ENCODE measurements at places on chromosomes 2 and 18.

DNA sequence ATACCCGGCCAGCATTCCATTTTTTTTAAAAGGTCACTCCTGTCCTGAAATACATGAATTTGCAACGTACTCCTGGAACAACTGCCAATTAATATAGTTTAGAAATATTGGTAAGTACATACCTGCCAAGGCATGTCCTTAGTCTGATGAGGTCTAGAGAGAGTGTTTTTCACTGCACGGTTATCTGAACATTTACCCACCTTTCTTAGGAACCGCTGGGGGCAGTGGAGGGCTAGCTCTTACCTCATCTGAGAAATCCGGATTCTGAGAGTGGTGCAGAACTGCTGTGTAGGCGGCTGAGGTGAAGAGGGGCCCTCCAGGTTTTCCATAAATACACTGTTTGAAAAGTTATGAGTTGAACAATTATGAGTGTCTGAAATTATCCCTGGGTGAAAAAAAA is 133.1 kb upstream of the CCDC195 start:
- DNase-seq = peak; percentile 4

GRCh38 chr2:204027091-204027490 is 90.5 kb downstream of the ICOS start:
- no peak for DNase-seq

DNA sequence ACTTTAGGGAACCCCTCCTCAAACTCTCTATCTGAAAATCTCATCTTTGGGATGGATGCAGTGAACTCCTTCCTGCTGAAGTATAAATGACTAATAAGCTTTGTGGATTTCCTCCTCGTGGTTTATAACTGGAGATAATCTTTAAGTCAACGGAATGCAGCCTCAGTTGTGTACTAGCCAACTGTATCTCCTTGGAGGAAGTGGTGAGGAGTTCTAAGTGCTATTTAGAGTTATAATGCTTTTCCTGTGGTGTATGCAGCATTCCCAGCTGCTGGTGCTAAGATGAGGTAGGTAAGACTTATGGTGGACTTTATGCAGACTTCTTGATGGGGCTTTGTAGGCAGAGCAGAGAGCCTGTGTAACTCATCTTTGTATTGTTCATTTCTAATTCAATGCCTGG is 90.9 kb downstream of the LYPD6B start:
- DNase-seq = no peak

DNA sequence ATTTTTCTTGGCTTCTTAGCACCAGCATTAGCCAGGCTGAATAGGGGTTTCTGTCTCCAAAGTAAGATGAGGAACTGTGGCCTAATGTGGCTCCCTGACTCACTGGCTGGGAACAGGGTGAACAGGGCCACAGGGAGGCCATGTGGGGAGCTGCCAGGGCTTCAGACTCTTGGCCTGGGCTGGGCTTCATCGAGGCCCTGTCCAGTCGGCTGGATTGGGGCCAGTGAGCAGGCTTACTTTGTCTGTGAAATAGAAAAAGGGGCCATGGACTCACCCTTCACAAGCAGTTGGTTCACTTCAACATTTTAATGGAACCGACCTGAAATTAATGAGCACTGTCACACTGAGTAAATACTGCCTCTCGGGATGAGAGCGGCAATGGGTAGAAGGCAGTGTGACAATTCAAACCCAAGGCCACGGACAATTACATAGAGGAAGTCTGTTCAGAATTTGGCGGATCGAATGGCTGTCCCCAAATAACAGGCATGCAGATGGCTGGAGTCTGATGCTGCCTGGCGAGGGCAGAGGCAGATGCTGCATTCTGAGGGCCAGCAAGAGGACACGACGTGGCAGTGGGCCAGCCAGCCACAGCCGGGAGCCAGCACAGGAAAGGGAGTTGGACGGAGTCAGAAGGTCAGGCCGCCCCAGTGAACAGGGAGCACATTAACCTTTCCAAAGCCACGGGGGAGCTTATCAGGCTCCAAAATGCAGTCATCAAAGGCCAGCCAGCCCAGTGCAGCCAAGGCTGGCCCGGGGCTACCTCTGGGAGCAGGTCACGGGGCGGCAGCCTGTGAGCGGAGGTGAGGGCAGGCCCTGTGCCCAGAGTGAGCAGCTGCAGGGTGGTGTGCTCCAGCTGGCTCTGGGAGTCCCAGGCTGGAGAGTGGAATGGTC is 146.6 kb upstream of the REV1 start:
- DNase-seq = no peak

DNA sequence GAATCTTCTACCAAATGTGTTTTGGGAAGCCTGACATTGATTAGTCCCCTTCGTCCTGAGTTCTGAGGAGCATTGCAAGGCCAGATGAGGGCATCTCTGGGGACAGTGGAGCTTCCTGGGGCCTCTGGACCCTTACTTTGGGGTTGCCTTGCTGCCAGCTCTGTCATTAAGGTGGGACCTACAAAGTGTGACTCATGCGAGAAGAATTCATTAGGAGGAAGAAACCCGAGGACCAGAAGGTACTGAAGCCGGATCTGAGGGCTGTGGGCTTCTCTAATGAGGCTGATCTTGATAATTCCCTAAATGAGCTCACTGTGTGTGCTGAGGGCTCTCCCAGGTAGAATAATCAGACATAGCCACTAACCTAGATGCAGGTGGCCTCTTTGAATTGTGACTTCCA is 695 bp upstream of the SCYGR2 start:
- DNase-seq = no peak

GRCh38 chr2:11829324-11829946 is 83.0 kb downstream of the LPIN1 start:
- peak; percentile 64 for DNase-seq

Data from erythroblast (primary cell).